ENCODE measurements at places on chromosomes 16 and 17.

DNA sequence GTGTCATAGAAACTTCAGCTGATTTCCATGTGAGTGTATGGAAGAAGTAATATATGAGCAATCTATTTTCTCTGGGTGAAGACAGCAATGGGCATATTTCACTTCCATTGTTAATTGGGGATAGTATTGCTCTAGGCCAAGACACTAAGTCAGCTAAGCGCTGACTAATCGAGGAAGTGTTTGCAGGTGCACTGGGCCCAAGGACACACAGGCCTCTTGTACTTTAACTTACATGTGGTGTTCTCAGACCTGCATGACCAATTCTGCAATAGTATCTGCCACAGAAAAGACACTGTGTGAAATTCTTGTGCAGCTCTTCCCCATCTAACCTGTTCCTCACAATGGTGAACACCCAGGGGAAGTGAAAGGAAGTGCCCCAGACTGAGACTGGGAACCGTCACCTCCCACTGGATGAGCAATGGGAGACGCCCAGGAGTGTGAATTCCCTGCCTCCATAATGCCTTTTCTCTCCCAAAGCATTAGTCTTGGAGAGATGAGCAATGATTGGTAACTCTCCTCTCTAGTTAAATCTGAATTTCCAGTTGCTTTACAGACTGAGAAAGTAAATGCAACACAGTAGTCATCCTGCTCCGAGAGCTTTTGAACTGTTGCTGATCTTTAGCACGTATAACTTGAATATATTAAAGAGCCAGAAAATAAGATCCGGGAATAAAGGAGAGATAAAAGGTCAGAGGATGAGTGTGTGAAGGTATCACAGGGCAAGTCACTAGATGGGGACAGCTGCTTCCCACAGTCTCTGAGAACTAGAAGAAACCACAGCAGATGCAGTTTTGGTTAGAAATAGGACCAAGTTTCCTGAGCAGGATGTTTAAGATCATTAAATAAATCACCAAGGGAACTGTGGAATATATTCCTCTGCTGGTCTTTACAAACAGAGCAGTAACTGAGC lies 82.6 kb downstream of the CDK5R1 start:
- no peak overlapping the region for H3K4me3 ChIP-seq
- H3K4me1 ChIP-seq: peaks cover 13% of the 10 kb centered on the region
- H3K36me3 ChIP-seq: peaks cover 5% of the 10 kb centered on the region

DNA sequence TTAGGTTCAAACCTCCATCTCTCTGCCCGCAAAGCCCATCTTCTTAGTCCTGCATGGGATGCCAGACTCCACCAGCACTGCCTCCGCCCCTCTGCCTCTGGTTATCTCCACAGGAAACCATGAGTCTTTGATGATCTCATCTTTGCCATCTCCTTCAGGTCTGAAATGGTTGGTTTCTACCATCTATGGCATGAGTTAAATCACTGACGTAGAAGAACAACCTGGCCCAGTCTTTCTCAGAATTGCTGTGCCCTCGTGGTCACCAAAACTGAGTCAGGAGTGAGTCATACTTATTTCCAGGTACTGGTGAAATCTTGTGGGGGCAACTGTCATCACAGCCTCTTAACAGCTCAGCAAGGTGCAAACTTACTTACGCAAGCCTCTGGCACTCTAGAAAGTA lies 468.7 kb upstream of the C16orf82 start:
- no peak for DNase-seq
- no peak overlapping the region for H3K27ac ChIP-seq
- peaks cover 1% of the 10 kb centered on the region for H3K27me3 ChIP-seq
- no peaks in the 10 kb centered on the region for H3K36me3 ChIP-seq

DNA sequence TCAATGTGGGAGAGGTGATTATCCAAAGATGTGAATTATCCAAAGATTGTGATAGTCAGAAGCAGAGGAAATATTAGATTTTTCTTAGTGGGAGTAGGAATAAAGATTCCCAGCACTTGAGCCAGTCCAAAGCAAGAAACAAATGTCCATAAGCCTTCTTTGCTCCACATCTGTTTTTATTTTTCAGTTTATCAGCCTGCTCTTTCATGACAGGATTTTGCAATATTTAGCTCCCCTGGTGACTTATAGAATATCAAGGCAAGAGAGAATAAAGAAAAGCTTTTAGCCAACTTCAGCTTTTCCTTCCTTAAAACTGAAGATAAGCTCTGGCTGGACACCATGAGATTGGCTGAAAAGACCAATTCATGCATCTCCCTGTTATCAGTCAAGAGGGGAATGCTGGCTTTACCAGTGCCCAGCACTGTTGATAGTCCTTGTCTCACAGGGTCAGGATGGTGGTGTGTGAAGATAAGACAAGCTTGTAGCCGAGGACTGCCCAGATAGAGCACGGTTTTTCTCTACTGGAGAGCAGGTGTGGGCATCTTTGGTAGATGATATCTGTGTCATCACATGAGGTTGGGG lies 706.5 kb downstream of the KCNJ2 start:
- H3K4me3 ChIP-seq: no peak overlapping the region
- no peak overlapping the region for H3K27ac ChIP-seq
- DNase-seq: no peak
- H3K36me3 ChIP-seq: no peaks in the 10 kb centered on the region

GRCh38 chr16:65200857-65201256 lies 79.0 kb upstream of the CDH11 start:
- no peak overlapping the region for H3K27ac ChIP-seq
- H3K36me3 ChIP-seq: no peaks in the 10 kb centered on the region
- H3K27me3 ChIP-seq: no peaks in the 10 kb centered on the region

- DNase-seq: no peak
- H3K4me3 ChIP-seq: no peak overlapping the region
- no peak overlapping the region for H3K27ac ChIP-seq
- no peaks in the 10 kb centered on the region for H3K36me3 ChIP-seq
- H3K27me3 ChIP-seq: no peaks in the 10 kb centered on the region
- H3K4me1 ChIP-seq: peaks cover 4% of the 10 kb centered on the region
Observed at GRCh38 chr16:17015702-17016101, 455.1 kb downstream of the XYLT1 start.

GRCh38 chr17:56347639-56348038 lies 194.4 kb downstream of the ANKFN1 start:
- H3K27me3 ChIP-seq: peaks cover 5% of the 10 kb centered on the region
- peak overlapping the region; percentile 3 for H3K4me3 ChIP-seq
- peak overlapping the region; percentile 87 for H3K27ac ChIP-seq
- no peak for DNase-seq

All from glutamatergic neuron (in vitro differentiated cells).